Activated T-cell treated with anti-CD3 and anti-CD28 coated beads, Interleukin-2, amount 50 U/mL, for 72 hours (primary cell): ENCODE measurements at places on chromosomes 6 and 20. TPM values are rescaled to one million over a fixed set of nuclear protein-coding genes. Genes with fewer than 3 reads are reported as not detected.

GRCh38 chr6:87702589-87702945 is 534 bp upstream of the AKIRIN2 start:
- DNase-seq = no peak

- no peak for DNase-seq
Observed at GRCh38 chr6:157789297-157789696, 33.7 kb upstream of the SNX9 start.

- DNase-seq = no peak
Observed at GRCh38 chr6:153084393-153084792, 46.7 kb downstream of the RGS17 start.

DNA sequence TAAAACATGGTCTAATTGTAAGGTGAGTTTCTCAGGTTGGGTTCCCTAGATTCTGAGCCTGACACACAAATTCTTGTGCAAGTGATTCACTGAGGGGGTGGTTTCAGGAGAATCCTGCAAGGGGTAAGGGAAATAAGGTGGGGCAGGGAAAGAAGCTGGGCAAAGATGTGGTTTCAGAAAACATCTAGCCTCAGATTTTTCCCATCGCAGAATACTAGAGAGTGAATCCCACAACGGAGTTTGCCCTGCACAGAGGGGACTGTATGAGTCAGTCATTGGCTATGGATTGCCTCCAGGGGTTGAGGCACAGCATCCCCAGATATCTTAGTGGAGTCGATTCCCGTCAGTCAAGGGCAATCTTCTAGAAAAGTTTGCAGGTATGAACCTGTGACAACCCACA is 65.2 kb downstream of the PRL start:
- DNase-seq = no peak

The MARCKS gene
- total RNA-seq = 1.7 TPM

The COL12A1 gene
- not detected for total RNA-seq
